ENCODE measurements at places on chromosomes 16 and 17.
A peak's percentile ranks its signal among the peaks of the same experiment; 100 is the strongest.

DNA sequence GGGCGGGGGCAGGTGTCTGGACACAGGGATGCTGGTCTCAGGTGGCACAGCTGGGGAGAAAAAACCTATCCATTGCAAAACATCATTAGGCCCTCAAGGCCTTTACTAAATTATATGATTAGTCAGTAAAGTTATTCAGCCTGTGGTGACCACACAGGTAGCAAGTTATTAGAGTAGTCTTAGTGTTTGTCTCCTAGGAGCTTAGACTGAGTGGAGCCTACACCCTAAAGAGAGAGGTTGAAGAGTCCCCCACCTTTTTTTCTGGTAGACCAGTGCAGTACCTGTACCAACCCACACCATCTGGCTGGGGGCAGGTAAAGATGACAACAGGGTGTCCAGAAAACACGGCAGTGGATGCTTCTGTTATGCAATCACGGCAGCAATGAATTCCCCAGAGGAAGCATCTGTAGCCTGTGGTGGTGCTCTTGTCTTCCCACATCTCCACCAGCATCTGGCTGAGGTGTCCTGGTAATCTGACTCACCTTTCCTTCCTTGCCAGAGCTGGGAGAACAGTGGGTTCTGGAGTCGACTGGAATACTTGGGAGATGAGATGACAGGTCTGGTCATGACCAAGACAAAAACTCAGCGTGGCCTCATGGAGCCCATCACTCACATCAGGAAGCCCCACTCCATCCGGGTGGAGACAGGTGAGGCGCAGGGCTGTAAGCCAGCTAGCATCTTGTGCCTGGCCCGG, 11.0 kb downstream of the MYCBPAP start:
- DNase-seq: no peak

- peak; percentile 92 for DNase-seq
Measured at GRCh38 chr17:17682737-17683680, 1.8 kb downstream of the RAI1 start.

GRCh38 chr17:64006361-64007088, 8.4 kb downstream of the PRR29 start:
- DNase-seq: peak; percentile 56

GRCh38 chr16:90022209-90023077, 3.2 kb upstream of the DBNDD1 start:
- peak; percentile 95 for DNase-seq

GRCh38 chr17:4221899-4222659, 41.7 kb downstream of the ANKFY1 start:
- no peak for DNase-seq

- DNase-seq: no peak
Measured at GRCh38 chr16:80692270-80692669, 112.1 kb downstream of the CDYL2 start.

GRCh38 chr17:10775058-10775457, 28.8 kb downstream of the TMEM238L start:
- DNase-seq: no peak

DNA sequence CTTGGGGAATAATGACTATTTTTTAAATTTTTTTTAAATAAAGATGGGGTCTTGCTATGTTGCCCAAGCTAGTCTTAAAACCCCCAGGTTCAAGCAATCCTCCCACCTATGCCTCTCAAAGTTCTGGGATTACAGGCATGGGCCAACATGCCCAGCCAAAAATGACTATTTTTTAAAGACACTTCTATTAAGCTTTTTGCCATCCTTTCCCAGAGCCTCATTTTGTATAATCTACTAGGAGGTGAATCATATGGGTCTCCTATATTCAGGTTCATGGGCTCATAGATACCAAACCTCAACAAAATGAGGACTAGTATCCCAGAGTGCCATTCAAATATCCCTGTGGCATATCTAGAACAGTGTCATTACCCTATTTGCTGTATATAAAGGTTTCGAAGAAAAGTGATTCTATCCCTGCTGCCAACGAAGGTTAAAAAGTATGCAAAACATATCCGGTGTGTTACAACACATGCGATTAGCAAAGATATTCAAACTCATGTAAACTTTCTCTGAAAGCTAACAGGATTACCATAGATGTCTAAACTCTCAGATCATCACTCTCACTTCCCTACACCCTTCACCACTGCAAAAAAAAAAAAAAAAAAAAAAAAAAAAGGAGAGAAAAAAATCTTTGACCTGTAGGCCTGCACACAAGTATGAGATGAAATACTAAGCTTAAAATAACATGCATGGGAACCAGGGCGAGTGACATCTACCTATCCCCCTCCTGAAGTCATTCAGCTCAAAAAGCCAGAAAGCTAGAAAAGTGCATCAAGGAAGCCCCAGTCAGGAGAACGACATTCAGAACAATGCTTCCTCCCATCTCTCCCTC, 23.5 kb downstream of the XPO6 start:
- DNase-seq: no peak

- no peak for DNase-seq
Measured at GRCh38 chr16:49366669-49367068, 6.9 kb upstream of the C16orf78 start.

- no peak for DNase-seq
Measured at GRCh38 chr17:39737760-39738567, at the start of gene GRB7. TSS of gene GRB7 (plus strand) at chr17:39737938. CDS start at chr17:39742302, 4,364 bp downstream.

GRCh38 chr17:49588726-49589576, 13.3 kb downstream of the NXPH3 start:
- DNase-seq: no peak

- DNase-seq: no peak
Measured at GRCh38 chr17:73491648-73492047, 152.6 kb downstream of the SDK2 start.

DNA sequence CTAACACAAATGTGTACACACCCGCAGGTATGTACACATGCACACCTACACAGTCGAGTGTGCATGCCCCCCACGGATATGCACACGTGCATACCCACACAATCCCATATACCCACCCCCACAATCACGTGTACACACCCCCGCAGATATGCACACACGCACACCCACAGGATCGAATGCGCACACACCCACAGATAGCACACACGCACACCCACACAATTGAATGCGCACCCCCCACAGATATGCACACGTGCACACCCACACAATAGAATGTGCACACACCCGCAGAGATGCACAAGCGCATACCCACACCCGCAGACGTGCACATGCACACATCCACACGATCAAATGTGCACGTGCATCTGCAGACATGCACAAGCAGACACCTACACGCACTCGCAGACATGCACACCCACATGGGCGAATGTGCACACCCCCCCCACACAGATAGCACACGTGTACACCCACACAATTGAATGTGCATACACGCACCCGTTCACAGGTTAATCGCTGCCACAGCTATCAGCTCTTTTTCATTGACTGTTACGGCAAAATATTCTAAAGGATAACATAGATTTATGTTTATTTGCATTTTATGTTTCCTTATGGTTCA, 10.8 kb downstream of the ZNF750 start:
- DNase-seq: peak; percentile 28

- DNase-seq: no peak
Measured at GRCh38 chr17:29146369-29146972, 33.7 kb downstream of the MYO18A start.

DNA sequence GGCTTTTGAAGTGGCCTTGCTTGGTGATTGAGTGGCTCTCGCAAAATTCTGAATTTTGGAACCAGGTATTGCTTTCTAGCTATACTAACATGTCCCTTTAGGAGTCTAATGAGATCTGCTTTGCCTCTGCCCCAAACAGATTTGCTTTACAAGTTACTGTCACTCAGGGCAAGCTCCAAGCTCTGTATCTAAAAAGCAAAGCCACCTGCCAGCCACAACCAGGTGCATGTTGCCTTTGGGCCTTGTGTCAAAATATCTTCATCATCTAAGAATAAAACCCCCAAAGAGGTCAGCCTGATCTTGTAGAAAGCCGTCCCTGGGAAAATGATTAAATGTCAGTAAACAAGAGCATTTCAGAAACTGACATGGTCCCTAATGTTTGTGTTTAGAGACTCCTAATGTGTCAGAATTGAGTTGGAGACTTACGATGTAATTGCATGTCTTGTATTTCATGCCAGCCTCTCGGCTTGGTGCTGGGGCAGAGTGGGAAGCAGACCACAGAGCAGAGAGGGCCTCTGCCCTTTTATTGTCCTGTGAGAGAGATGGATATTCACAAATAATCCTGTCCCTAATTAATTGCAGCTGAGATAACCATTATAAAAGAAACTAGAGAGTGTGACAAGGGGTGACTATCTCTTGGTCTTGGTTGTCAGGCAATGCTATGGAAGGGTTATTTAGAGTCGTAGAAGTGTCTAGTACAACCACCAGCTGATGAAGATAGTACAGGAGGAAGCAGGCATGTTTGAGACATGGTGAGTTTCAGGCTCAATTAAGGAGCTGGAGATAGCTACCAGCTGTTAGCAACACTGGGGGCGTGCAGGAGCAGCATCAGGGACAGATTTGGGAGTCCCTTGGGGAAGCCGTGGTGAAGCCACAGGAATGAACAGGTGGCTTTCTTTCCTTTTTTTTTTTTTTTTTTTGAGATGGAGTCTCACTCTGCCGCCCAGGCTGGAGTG, 90.7 kb downstream of the PITPNC1 start:
- DNase-seq: no peak
